Suppressor macrophage treated with lipopolysaccharide for 1 hour (primary cell): ENCODE measurements at places on chromosomes 13 and 19.

DNA sequence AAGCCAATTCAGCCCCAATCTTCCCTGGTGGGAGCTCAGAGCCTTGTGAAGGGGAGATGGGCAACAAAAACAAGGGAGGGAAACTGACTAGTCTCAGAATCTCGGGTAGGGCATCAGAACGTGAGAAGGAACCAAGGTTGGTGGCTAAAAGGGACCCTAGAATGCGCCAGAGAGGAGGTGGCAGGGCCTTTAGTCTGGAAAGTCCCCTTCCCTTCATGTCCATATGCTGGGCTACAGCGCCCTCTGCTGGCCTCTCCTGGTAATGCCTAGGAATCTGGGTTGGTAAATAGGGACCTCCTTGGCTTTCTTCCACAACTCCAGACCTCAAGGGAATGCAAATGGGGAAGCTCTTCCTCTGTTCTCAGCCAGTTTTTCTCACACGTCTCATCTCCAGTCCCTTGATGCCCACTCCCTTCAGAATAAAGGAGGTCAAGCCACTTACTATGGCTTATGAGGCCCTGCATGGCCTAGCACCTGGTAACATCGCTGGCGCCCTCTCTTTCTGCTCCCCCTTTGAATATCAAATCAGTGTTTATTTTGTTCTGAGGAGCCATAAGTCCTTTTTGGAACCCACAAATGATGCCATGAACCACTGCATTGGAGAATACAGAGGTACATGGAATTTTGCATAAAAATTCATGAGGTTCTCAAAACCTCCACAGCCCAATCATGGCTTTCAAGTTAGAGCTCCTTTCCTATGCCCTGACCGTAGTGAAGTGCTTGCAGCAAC is 1.4 kb upstream of the CCDC97 start:
- DNase-seq: peak; percentile 93

- DNase-seq: no peak
Observed at GRCh38 chr13:76703621-76704288, 182.4 kb downstream of the KCTD12 start.

GRCh38 chr19:19371059-19371458 is 34.4 kb upstream of the GATAD2A start:
- no peak for DNase-seq

DNA sequence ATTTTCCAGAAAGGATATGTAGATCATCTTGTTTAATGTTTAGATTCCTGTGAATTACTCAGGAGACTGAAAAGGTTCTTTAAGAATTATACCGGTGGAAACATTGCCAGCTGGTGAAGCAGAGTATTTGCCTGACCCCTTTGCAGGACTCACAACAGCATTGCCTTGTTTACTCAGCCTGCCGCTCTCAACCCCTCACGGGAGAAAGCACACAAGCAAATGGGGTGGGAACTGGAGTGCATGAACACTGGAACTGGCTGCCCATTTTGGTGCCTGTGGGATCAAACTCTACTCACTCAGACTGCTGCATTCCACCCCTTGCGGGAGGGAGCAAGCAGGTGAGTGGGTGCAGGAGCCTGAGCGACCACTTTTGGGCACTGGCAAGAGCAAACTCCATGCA is 804.7 kb upstream of the SLITRK1 start:
- DNase-seq: no peak

DNA sequence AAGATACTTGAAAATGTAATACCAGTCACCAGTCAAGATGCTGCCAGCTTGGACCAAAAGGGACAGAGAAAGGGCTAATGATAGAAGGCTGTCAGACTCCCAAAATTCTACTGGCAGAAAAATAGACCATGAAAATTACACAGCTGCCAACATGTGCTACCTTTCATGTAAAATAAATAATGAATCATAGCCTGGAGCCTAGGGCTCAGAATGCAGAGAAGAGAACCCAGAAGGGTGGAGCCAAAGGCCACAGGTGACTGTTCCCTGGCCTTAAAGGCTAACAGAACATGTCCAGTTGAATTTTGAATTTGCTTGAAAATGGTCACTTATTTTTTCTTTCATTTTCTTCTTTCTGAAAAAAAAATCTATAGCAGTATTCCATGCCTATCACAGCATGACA is 1827.0 kb upstream of the MIR17HG start:
- no peak for DNase-seq

DNA sequence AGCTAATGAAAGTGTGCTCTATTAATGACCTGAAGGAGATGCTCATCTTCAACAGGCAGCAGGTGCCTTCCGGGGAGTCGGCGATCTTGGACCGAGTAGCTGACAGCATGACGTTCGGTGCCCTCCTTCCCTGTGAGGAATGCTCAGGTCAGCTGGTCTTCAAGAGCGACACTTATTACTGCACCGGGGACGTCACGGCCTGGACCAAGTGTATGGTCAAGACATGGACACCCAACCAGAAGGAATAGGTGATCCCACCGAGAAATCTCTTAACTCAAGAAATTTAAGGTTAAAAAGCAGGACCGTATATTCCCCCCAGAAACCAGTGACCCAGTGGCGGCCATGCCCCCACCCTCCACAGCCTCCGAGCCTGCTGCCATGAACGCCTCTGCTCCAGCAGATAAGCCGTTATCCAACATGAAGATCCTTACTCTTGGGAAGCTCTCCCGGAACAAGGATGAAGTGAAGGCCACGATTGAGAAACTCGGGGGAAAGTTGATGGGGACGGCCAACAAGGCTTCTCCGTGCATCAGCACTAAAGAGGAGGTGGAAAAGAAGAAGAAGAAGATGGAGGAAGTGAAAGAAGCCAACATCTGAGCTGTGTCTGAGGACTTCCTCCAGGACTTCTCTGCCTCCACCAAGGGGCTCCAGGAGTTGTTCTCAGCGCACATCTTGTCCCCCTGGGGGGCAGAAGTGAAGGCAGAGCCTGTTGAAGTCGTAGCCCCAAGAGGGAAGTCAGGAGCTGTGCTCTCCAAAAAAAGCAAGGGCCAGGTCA is 22.8 kb upstream of the ANKRD10 start:
- DNase-seq: peak; percentile 69

- no peak for DNase-seq
Observed at GRCh38 chr13:21986602-21987001, 315.7 kb downstream of the FGF9 start.

DNA sequence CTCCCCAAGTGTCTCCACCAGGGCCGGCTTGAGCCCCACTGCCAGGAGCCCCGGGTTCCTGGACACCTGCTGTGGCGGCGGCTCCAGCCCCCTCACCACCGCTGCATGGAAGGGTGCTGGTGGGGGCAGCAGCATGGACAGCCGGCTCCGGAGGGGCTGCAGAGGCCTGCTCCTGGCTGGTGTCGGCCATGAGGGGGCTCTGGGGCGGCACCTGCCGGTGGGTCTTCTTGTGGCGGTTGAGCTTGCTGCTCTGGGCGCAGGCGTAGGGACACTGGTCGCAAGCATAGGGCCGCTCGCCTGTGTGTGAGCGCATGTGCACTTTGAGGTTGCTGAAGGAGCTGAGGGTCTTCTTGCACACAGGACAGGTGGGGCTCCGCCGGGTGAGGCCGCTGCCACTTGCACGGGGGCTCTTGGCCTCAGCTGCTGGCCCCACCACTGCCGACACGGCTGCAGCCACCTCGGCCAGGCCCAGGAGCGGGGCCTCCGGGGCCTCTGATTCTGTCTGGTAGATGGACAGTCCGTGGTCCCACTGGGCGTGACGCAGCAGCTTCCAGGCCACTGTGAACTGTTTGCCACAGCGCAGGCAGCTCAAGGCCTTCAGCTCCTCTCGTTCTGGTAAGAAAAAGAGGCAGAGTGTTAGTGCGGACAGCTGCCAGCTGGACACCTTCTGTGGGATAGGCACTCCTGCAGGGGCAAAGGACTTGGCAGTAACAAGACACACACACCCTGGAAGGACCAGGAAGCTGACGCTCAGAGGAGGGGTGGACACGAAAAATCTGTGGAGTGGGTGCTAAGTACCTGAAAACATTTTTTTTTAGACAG is 4.1 kb downstream of the ZNF296 start:
- DNase-seq: no peak

GRCh38 chr19:366951-367350 is 22.4 kb upstream of the MIER2 start:
- DNase-seq: no peak

DNA sequence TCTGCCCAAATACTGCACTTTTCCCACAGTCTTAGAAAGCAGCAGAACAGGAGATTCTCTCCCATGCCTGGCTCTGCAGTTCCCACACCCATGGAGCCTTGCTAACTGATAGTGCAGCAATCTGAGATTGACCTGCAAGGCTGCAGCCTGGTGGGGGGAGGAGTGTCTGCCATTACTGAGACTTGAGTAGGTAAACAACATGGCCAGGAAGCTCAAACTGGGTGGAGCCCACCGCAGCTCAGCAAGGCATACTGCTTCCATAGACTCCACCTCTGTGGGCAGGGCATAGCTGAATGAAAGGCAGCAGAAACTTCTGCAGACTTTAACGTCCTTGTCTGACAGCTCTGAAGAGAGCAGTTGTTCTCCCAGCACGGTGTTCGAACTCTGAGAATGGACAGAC is 358.5 kb upstream of the PCDH9 start:
- no peak for DNase-seq

DNA sequence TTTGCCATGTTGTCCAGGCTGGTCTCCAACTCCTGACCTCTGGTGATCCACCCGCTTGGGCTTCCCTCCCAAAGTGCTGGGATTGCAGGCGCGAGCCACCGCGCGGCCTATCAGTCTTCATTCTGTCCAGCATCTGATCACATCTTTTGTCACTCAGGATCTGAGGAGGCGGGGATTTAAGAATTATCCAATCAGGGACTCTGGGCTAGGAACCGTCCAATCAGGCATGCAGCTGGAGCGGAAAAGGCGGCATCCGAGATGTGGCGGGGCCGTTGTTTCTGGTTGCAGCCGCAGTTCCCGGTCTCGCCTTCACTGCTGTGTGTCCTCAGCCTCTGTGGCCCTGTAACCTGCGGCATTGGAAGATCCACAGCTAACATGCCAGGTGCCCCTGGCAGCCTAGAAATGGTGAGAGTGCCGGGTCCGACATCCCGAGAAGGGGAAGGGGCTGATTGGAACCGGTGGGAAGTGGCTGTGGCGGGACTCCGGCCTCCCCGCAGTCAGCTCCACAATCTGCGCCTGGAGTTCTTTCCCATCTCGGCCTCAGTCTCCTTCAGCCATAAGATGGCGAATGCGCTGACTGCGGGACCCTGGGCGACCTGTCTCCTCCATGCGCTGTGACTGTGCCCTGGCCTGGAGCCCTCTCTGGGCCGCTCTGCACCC is at the start of gene ZNF729:
Gene ZNF729, plus strand, starts transcription at position 291 of the 660 bp plus-strand sequence. Its CDS starts 85 bp downstream, at position 376.
- no peak for DNase-seq

DNA sequence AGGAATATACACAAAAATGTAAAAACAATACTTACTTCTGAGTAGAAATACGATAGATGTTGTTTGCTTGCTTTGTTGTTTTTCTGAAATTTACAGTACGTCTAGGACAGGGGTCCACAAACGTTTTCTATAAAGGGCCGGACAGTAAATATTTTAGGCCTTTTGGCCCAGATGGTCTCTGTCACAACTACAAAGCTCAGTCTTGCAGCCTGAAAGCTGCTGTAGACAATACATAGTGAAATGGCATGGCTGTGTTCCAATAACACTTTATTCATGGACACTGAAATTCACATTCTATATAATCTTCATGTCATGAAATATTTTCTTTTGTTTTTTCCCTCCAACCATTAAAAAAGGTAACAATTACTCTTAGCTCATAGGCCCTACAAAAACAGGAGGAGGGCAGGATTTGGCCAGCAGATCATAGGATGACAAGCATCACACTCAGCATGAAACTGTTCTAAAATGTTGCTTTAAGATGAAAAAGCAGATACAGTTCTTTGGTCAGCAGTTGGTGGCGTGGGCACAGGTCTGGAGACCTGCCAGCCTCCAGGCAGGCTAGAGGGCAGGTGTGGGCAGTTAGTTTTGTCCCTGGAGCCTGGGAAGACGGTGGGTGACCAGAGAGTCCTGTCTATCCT is at the start of gene EDDM13:
Gene EDDM13, plus strand, starts transcription at position 588 of the 638 bp plus-strand sequence. CDS start 87 bp downstream, outside the sequence.
- no peak for DNase-seq

DNA sequence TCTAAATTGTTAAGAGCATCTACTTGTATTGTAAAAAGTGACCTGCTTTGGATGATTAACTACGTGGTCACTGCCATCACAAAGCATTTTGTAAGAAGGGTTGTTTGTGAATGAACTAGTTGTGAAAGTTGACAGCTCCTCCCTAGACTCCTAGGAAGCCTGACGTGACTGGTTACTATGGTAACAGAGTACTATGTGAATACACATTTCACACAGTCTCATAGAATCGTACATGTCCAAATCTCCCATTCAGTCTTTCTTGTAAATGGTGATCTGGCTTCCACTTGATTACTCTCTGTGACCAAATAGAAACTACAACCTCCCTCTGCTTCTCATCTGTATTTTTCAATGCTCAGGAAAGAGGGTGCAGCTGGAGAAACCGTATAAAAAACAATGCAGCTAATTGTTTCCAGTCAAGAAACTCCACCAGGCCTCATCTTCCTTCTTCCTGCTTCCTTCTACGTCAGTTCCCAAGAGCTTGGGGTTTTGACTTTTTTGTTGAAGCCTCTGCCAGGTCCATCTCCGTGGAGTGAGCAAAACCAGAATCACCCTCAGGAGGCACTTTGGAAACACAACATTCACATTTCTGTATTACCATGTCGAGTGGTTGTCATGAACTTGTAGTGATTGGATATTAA is 83.4 kb downstream of the GPC6 start:
- no peak for DNase-seq

- no peak for DNase-seq
Observed at GRCh38 chr13:101398920-101399319, 17.4 kb downstream of the NALCN start.

- no peak for DNase-seq
Observed at GRCh38 chr19:538641-539428, 5.0 kb upstream of the GZMM start.

- DNase-seq: no peak
Observed at GRCh38 chr19:54352041-54352440, 12.7 kb downstream of the LAIR1 start.

DNA sequence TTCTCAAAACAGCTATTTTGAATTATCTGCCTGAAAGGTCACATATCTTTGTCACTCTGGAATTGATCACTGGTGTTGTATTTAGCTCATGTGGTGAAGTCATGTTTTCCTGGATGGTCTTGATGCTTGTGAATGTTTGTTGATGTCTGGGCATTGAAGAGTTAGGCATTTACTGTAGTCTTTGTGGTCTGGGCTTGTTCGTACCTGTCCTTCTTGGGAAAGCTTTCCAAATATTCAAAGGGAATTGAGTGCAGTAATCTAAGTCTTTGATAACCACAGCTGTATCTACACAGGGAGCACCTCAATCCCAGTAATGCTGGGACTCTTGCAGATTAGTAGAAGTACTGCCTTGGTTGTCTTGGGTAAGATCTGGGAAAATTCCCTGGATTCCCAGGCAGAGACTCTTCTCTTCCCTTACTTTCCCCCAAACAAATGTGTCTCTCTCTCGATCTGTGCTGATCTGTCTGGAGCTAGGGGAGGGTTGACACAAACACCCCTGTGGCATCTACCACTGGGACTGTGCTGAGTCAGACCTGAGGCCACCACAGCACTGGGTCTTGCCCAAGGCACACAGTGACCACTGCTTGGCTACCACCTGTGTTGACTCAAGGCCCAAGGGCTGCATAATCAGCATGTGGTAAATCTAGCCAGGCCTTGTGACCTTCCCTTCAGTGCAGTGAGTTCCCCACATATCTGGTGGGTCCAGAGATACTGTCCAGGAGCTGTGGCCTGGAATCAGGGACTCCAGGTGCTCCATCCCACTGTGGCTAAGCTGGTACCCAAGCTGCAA is 5.5 kb upstream of the CYP4F3 start:
- peak; percentile 13 for DNase-seq

- DNase-seq: peak; percentile 29
Observed at GRCh38 chr19:1847348-1847683, 967 bp downstream of the REXO1 start.

- peak; percentile 74 for DNase-seq
Observed at GRCh38 chr19:1000095-1000494, at the start of gene GRIN3B. Gene GRIN3B (plus strand): TSS chr19:1000419. CDS start chr19:1000438, 19 bp downstream.

GRCh38 chr13:23086968-23087623 is 93.7 kb upstream of the SGCG start:
- no peak for DNase-seq
